ENCODE measurements at places on chromosomes 11 and 22.

DNA sequence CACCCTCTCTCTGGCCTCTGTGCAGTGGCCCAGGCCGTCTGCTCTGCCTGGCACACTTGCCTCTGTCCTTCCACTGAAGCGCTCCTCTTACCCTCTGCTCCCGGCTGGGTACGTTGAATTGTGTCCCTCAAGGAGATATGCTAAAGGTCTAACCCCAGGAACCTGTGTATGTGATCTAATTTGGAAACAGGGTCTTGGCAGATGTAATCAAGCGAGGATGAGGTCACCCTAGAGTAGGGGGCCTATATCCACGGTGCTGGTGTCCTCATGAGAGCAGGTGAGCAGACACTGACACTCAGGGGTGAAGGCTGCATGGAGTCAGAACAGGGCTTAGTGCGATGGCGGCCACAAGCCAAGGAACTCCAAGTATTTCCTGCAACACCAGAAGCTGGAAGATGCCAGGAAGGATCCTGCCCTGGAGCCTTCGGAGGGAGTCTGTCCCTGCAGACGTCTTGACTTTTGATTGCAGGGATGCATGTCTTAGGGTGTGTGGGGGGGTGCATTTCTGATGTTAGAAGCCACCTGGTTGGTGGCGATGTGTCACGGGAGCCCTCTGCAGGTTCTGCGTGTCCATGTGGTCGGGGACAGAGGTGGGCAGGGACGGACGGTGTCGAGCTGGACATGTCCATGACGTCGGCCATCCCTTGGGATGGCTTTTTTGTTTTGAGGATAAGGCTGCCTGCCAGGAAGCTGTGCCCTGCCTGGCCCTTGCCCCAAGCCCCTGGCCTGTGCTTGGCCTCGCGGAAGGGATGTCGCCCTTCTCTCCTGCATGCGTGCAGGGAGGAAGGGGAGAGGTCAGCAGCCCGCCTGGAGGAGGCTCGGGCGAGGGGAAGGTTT, 68.6 kb downstream of the LRP5 start:
- DNase-seq: no peak

DNA sequence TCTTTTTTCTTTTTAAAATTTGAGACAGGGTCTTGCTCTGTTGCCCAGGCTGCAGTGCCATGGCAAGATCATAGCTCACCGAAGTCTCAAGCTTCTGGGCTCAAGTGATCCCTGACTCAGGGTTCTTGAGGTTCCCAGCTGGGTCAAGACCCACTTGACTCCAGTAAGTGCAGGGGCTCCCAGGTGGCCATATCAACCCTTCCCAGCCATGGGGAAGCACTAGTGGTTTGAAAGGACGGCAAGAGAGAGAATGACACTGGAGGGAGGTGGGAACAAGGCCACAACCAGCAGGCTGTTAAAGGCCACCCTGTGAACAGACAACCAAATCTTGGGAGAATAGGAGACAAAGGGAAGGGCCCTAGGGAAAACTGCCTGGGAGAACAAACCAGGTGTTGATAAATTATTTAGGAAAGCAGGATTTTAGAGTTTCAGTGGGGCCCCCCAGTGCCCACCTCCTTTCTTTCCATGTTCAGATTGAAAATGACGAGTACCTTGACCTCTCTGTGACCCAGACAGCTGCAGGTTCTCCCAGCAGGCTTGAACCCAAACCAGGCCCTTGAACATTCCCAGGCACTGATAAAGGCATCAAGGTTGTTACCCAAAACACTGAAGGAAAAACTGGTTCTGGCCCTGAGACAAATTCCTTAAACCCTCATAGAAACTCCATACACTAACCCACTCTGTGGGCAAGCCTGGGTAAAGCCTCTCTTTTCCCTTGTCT, 28.8 kb downstream of the KLHL22 start:
- DNase-seq: no peak

GRCh38 chr22:36636916-36637315, 66.6 kb downstream of the CACNG2 start:
- DNase-seq: no peak

- no peak for DNase-seq
Observed at GRCh38 chr11:28529540-28530410, 421.6 kb downstream of the METTL15 start.

DNA sequence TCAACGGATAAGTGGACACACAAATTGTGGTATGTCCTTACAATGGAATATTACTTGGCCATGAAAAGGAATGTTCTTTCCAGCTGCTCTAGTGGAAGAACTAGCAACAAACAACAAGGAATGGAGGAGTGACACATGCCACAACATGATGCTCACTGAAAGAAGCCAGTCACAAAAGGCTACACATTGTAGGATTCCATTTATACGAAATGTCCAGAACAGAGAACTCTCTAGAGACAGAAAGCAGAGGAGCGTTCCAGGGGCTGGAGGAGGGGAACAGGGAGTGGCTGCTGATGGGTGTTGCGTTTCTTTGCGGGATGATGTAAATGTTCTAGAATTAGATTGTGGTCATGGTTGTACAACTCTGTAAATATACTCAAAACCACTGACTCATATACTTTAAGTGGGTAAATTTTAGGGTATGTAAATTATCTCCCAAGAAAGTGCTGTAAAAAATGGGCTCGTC, 32.4 kb upstream of the PDGFB start:
- no peak for DNase-seq

GRCh38 chr11:45896422-45896984, 10.6 kb downstream of the FREY1 start:
- no peak for DNase-seq

GRCh38 chr11:40401132-40401853, 1058.2 kb downstream of the LRRC4C start:
- no peak for DNase-seq

All from activated CD4-positive, CD25-positive, alpha-beta regulatory T cell treated with anti-CD3 and anti-CD28 coated beads, Interleukin-2, amount 50 U/mL, for 16 hours (primary cell).